ENCODE measurements at places on chromosomes 1 and 21.

GRCh38 chr21:20270365-20271055 is 727.7 kb upstream of the NCAM2 start:
- DNase-seq, result no peak

GRCh38 chr1:38481871-38482826 is 377.4 kb downstream of the RRAGC start:
- no peak for DNase-seq

DNA sequence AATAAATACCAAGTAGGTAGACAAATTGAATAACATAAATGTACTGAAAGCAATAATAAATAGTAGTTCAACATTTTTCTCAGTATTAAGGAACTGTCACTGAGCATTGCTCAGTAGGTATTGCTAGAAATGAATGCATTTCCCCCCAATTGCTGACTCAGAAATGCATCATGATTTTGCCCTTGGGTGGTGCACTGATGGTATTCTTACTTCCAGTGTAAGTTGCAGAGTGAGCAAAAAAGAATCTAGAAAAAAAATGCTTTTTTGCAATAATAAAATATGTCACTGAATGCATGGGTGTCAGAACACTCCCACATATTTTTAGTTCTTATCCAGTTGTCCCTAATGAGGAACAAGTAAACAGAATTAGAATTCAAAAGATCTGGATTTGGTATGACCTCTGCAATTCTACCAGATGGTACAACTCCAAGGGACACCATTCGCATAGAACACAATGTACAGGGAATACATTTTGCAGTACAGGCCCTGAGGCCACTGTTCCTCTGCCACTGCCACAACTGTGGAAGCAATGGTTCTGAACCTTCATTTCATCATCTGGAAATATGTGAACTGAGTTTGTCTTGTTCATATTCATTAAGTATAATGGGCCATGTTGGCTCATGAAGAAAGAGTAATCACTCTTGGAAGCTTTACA is 78.0 kb downstream of the ATP6V1G3 start:
- DNase-seq, result no peak

DNA sequence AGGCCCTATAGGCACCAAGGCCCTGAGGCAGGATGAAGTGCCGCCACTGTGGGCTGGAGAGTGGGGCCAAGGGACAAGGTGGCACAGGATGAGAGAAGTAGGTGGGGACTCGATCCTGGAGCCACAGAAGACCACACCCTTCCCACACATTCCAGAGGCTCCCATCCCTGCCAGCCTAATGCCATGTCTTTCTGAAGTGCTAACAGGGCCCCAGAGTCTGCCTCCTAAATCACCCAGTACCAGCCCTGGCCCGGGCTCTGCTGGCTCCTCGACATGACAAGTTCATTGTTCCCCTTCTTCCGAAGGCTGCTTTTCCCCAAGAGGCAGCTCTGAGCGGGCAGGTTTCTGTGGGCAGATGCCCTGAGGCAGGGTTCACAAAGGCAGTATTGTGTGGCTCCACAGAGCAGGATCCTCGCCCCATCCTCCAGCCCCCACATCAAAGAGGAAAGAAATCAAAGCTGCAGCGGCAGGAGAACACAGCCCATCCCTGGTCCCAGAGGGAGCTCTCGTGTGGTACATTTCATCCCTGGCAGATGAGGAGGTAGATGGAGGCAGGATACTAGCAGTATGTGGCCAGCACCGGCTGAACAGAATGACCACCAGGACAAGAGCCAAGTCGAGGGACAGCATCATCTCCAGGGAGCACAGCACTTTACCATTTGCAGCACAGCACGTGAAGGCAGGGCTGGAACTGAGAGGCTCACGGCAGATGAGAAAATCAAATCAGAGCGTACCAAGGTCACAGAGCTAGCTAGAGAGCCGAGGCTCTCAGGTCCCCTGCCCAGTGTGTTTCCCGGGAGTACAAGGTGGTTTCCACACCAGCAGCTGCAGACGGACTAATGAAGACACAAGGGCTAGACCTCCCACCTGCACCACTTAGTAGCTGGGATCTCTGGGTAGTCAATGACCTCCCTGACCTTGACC is 64.8 kb downstream of the SYF2 start:
- no peak for DNase-seq

GRCh38 chr1:232223183-232223708 is 406.7 kb downstream of the SIPA1L2 start:
- no peak for DNase-seq

DNA sequence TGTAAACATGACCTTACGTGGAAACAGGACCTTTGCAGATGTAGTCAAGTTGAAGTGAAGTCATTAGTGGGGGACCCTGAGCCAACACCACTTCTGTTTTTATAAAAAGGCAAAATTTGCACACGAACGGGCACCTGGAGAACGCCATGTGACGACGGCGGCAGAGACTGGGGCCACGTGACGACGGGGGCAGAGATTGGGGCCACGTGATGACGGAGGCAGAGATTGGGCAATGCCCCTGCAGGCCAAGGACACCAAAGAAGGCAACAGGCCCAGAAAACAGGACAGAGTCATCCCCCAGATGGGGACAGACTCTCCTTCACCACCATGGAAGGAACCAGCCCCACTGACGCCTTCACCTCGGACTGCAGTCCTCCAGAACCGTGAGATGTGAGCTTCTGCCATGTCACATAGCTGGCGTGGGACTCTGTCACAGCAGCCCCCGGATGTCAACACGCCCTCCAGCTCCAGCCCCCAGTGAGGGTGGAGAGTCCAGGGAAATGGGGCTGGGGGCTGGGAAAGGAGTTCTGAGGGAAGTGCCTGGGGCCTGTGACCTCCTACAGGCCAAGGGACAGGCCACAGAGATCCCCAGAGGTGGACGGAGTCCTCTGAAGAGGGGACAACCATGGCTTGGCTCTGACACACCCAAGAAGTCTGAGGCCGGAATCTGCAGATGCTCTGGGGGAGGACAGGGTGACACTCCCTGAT is 4.0 kb downstream of the KRTAP12-4 start:
- DNase-seq, result no peak

- DNase-seq, result no peak
Measured at GRCh38 chr1:56215771-56216170, 363.6 kb downstream of the PLPP3 start.

GRCh38 chr1:202576816-202577215 is 133.4 kb downstream of the SYT2 start:
- no peak for DNase-seq

- no peak for DNase-seq
Measured at GRCh38 chr1:217924924-217925323, 293.8 kb downstream of the SPATA17 start.

GRCh38 chr1:34784751-34785221 is 3.8 kb downstream of the GJB3 start:
- DNase-seq, result no peak

DNA sequence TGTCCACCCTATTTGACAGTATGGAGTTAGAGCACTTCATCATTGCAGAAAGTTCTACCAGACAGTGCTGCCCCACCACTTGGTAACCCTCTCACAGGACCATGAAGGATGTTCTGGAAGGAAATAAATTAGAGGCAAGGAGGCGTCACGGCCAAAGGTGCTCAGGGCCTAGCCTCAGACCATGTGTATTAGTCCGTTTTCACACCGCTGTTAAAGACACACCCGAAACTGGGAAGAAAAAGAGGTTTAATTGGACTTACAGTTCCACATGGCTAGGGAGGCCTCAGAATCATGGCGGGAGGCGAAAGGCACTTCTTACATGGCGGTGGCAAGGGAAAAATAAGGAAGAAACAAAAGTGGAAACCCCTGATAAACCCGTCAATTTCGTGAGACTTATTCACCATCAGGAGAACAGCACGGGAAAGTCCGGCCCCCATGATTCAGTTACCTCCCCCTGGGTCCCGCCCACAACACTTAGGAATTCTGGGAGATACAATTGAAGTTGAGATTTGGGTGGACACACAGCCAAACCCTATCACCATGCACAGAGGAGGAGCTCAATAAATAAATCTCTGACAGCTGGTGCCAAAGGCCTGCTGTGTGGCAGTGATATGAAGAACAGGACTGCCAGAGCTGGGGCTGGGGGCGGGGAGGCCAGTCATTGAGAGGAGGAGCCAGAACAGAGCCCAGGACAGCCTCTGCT is 75.8 kb downstream of the FHAD1 start:
- DNase-seq, result no peak

GRCh38 chr21:42997053-42997452 is 22.7 kb downstream of the PKNOX1 start:
- no peak for DNase-seq

DNA sequence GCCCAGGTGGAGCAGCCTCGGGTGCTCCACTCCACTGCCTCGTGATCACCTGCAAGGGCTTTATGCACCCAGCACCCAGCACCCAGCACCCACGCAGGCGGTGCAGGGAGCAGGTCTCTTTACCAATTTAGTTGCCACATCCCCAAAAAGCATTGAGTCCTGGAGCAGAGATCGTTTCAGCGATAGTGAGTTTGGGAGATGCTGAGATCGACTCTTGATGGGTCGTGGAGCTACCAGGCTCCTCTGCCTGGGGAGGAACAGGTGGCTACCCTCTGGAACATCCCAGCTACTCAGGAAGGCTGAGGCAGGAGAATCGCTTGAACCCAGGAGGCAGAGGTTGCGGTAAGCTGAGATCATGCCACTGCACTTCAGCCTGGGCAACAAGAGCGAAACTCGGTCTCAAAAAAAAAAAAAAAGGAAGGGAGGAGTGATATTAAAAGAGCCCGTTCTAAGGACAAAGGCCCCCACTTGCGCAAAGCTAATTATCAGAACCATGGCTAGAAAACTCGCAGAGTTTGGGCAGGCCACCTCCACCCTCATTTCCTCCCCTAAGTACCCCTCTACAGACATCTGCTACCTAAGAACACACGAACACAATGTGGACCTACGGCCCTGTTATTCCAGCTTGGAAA is 106.5 kb upstream of the SLC45A1 start:
- no peak for DNase-seq

DNA sequence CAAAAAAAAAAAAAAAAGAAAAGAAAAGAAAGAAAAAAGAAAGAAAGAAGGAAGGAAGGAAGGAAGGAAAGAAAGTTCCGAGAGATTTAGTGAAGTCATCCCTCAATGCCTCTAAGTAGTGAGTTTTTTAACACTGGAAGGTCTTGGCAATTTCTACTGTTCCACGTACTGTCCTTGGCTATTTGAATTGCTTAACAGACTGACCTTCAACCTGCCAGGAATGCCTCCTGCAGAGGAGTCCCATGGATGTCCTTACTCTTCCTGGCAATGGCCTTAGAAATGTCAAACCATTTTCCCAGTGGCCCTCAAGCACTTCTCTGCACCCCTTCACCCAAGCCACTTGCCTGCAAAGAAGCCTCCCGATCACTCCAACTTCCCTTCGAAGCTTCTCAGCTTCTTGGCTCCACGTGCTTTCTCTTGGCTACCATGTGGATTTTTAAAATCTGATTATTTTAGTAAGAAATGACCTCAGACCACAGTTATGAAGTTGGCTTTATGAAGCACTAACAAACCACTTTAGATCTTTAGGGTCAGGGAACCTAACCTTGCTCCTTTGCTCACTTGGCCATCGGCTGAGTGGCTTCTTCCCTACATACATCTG is 43.7 kb upstream of the ABCG1 start:
- no peak for DNase-seq

DNA sequence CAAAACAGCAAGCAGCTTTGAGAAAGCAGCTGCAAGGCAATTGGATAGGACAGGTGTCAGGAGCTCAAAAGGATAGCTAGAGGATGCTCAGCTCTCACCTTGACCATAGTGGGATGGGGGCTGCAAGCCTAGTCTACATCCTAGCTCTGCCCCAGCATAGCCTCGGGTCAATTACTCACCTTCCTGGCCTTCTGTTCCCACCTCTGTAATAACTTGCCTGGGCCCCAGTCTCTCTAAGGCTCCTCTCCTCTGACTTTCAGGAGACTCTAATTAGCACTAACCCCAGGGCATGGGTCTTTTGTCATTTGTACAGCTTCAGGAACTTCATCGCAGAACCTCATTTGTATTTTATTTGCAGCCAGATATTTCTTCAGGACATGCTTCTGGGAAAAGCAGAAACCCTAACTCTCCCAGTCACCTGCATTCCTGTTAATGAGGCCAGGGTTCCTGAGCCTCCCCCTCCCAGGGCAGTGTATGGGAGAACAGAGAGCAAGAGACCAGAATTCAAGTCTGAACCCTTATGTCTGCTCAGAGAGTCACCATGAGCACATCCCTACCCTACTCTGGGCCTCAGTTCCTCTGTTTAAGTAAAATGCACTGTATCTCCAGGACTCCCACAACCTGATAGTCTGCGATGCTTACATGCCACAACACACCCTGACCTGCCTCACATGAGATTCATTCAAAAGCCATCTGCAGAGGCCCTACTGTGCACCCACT is 108.1 kb downstream of the MATN1 start:
- DNase-seq, result no peak

DNA sequence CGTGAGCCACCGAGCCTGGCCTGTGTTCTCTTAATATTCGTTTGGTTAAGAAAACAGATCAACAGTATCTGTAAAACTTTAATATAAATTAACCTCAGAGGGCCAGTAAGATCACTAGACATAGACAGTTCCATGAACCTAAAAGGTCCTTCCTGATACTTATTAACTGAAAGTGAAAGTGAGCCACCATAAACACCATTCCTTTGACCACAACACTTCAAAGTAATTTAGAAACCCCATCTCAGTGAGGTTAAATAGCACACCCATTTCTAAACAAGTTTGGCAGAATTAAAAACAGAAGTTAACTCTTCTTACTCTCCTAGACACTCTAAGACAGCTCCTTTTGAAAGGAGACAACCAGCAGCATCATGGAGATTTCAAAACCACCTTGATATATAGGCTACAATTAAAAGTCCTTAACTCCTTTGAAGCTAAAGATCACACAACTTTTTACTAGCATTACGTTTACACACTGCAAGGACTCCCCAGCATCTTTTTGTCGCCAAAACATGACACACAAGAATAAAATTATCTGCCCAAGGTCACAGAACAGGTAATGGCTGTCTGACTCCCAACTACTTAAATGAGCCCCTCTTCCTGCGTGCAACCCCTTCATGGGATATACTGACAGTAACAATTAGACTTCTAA is 2.2 kb downstream of the RNF19B start:
- DNase-seq, result no peak

DNA sequence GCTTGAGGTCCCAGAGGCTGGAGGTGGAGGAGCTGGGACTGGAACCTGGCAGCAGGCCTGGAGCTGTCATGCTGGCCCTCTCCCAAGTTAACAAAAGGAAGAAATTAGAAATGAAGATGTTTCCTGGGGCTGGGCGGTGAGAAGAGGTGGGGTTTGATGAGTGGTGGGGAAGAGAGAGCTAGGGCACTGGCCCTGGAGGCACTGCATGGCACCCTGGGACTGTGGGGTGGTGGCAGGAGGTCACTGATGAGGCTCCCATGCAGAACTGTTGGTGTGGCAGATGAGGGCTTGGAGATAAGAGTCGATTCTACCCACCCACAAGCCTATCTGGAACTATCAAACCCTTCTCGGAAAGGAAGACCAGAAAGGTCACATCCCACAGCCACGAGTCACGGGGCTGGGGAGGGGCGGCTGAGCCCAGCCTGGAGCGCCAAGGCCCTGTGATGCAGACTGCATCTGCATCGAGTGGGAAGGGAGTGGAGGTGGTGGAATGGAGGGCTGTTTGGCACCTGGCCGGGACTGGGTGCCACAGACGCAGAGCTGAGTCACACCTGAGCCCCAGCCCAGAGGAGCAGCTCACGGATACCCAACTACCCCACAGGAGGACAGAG is 29.4 kb downstream of the MRPL37 start:
- DNase-seq, result no peak
